ENCODE measurements at places on chromosomes 16 and 17.

GRCh38 chr17:27081002-27081638 lies 212.8 kb upstream of the WSB1 start:
- no peak overlapping the region for H3K4me3 ChIP-seq
- no peak for DNase-seq
- H3K36me3 ChIP-seq = no peaks in the 10 kb centered on the region
- no peak overlapping the region for H3K27ac ChIP-seq

- H3K4me3 ChIP-seq = no peak overlapping the region
- no peak for DNase-seq
- H3K36me3 ChIP-seq = no peaks in the 10 kb centered on the region
- no peaks in the 10 kb centered on the region for H3K27me3 ChIP-seq
- no peaks in the 10 kb centered on the region for H3K4me1 ChIP-seq
These were observed 460.1 kb downstream of the TMEM114 start for GRCh38 chr16:8130197-8130596.

DNA sequence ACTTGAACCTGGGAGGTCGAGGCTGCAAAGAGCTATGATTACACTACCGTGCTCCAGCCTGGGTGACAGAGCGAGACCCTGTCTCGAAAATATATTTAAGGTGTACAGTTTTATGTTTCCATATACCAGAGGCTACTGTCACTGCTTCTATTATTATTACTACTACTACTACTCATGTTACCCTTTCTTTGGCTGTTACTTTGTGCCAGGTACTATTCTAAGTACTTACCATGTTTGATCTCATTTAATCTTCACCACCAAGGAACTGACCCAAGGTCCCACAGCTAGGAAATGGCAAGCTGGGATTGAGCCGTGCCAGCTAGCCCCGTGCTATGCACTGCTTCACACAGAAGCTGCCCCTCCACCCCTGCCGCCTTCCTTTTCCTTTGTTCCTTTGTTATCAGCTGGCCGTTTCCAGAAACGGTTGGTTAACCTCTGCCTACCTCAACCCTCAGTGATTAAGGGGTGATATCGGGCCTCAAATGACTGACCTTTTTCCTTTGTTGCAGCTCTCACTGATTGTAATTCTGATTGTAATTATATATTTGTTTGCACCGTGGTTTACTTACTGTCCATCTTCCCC lies 78.4 kb downstream of the ABCC1 start:
- peaks cover 6% of the 10 kb centered on the region for H3K4me1 ChIP-seq
- DNase-seq = no peak
- no peaks in the 10 kb centered on the region for H3K27me3 ChIP-seq
- H3K4me3 ChIP-seq = no peak overlapping the region
- no peaks in the 10 kb centered on the region for H3K36me3 ChIP-seq
- no peak overlapping the region for H3K27ac ChIP-seq

GRCh38 chr17:48541036-48541576 lies 3.8 kb downstream of the HOXB2 start:
- no peak overlapping the region for H3K27ac ChIP-seq
- no peaks in the 10 kb centered on the region for H3K27me3 ChIP-seq
- DNase-seq = no peak
- H3K4me3 ChIP-seq = no peak overlapping the region
- no peaks in the 10 kb centered on the region for H3K36me3 ChIP-seq

DNA sequence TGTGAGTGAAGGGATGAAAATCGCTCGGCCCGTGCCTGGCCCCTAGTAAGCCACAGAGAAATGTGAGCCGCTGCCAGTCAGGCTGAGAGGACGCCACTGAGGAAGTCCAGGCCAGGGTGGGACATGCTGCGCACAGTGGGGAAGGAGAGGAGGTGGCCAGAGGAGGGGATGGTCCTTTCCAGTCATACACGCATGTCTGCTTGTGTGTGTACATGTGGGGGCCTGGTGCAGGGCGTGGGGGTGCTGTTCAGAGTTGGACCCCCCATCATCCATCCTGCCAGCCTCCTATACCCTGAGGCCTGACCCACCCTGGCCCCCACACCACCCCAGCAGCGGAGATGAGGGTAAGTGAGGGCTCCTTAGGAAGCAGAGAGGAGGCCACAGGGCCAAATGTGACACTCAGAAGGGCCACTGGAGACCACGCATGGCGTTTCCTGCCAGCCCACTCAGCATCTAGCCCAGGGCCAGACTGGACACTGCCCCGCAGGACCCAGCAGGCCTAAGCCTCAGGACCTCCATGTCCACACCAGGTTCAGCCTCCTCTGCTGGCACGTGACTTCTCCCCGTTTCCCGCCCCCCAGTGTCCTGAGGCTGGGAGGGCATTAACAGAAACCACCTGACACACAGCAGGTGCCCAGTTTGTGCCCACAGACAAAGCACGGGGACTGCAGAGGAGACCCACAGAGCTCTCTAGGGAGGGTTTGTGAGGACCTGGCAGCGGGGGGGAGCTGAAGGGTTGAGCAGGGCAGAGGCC lies 7.0 kb downstream of the DOC2A start:
- H3K4me1 ChIP-seq = peaks cover 19% of the 10 kb centered on the region
- no peak overlapping the region for H3K27ac ChIP-seq
- H3K36me3 ChIP-seq = no peaks in the 10 kb centered on the region
- no peak for DNase-seq
- no peaks in the 10 kb centered on the region for H3K27me3 ChIP-seq

DNA sequence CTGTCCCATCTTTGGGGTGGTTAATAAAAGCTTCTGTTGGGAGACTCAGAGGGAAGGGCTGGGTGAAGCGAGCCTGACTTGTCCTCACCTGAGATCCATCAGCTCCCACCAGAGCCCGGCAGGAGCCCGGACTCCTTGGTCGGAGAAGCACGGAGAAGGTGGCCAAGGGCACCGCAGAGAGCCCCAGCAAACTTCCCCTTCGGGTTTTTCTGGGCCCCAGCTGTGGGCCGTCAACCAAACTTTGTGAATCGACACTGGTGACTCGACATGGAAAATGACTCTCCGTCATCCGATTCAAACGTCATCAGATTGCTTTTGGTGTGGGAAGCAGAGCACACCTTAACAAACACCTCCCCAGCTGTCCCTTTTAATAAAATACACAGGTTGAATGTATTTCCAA lies 21.4 kb downstream of the ENPP7 start:
- no peaks in the 10 kb centered on the region for H3K27me3 ChIP-seq
- no peaks in the 10 kb centered on the region for H3K36me3 ChIP-seq
- H3K27ac ChIP-seq = no peak overlapping the region
- no peak overlapping the region for H3K4me3 ChIP-seq
- H3K4me1 ChIP-seq = no peaks in the 10 kb centered on the region
- no peak for DNase-seq

DNA sequence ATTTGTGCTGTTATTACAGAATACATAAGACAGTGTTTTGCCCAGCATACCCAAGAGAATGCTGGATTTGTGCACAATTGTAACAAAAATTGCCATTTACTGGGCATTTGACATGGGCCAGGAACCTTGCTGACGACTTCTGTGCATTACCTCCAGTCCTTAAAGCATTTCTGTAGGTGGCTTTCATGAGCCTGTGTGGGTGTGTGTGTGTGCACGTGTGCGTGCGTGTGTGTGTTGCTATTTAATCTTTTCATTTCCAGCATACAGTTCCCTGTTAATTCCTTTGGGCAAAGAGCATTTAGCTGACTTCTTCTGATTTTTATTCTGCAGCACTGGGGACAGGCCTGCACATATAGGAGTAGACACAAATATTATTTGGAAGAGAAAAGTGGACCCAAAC lies 134.4 kb downstream of the CYLD start:
- H3K27me3 ChIP-seq = no peaks in the 10 kb centered on the region
- no peaks in the 10 kb centered on the region for H3K4me1 ChIP-seq
- H3K36me3 ChIP-seq = no peaks in the 10 kb centered on the region
- no peak overlapping the region for H3K4me3 ChIP-seq
- no peak overlapping the region for H3K27ac ChIP-seq
- no peak for DNase-seq

DNA sequence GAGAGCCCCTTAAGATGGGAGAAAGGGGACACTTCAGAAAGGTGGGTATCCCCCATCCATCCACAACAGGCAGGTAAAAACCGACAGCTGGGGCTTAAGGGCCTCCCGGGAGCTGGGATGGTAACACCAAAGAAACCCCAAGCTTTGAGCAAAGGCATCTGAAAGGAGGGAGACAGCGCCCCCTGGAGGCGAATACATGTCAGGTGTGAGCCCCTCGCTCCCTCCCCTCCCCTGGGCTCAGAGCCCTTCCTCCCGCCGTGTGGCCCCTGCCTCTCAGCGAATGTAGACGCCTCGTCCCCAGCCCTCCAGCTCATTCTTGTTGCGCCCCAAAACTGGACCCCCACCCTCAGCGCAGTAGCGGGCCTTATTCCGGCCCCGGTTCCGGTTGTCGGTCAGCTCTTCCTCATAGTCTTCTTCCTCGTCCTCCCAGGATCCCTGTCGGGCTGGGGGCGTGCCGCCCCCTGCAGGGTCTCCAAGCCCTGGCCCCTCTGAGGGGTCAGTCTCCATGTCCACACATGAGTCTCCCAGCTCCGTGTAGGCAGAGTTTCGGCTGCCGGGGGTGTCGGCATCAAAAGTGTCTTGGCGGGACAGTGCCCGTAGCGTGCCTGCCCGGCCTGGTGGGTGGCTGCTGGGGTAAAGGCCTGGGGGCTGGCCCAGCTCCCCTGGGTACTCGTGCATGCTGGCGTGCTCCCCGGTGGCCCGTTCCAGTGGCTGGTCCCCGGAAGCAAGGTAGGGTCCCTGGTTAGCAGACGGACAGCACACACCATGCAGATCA lies 9.1 kb upstream of the ARL5C start:
- peaks cover 46% of the 10 kb centered on the region for H3K4me1 ChIP-seq
- H3K36me3 ChIP-seq = peaks cover 10% of the 10 kb centered on the region

DNA sequence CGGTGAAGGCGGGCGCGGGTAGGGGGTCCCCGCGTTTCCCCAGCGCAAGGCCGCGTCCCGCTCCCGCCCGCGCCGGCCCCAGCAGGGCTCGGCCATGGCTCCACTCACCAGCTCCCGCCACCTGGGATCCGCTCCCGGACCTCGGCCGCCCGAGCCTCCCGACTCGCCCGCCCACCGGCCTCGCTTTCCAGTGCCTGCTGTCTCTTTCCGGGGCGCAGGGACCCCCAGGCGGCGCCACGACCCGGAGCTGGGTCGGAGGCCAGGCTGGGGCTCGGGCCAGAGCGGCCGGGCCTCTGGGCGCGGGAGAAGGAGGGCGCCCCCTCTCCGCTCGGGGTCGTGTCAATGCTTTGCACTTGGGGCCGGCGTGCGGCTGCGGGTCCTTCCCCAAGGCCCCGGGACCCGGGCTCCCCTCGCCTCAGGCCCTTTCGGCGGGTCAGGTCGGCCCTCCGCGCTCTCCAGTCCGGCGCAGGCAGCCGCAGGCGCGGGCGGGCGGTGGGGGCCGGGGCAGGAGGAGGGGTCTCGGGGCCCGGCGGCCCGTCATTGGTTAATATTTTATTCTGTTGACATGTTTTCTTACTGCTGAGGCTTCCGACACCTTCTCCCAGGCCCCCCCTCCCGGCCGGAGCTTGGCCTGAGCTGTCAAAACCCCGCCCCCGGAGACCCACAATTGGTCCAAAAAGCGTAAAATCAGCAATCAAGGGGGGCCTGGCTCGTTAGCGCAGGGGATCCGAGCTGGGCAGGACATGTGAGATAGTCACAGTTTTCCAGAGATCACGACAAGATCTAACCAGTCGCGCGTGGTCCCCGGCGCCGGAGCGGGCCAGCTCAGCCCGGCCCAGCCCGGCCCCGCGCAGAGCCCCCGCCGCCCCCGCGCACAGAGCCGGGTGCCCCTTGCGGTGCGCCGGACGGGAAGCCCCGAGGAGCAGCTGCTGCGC lies at the start of gene TBX2:
TBX2 (plus strand) TSS at position 713 of the 935 bp plus-strand sequence. CDS start 334 bp downstream, outside the sequence.
- H3K27me3 ChIP-seq = no peaks in the 10 kb centered on the region
- H3K4me1 ChIP-seq = no peaks in the 10 kb centered on the region
- no peak within 1 kb of the TSS for H3K4me3 ChIP-seq

- H3K27me3 ChIP-seq = no peaks in the 10 kb centered on the region
- no peak overlapping the region for H3K4me3 ChIP-seq
- no peak overlapping the region for H3K27ac ChIP-seq
- no peaks in the 10 kb centered on the region for H3K36me3 ChIP-seq
- H3K4me1 ChIP-seq = no peaks in the 10 kb centered on the region
These were observed 605.0 kb downstream of the WWOX start for GRCh38 chr16:78704416-78704815.
